ENCODE measurements at places on chromosomes 6 and 20. TPM values are rescaled to one million over a fixed set of nuclear protein-coding genes. Genes with fewer than 3 reads are reported as not detected.

GRCh38 chr20:61682996-61683681 is 382.5 kb downstream of the TAF4 start:
- DNase-seq = no peak

GRCh38 chr6:7568021-7568420 is 22.0 kb upstream of the SNRNP48 start:
- no peak for DNase-seq

DNA sequence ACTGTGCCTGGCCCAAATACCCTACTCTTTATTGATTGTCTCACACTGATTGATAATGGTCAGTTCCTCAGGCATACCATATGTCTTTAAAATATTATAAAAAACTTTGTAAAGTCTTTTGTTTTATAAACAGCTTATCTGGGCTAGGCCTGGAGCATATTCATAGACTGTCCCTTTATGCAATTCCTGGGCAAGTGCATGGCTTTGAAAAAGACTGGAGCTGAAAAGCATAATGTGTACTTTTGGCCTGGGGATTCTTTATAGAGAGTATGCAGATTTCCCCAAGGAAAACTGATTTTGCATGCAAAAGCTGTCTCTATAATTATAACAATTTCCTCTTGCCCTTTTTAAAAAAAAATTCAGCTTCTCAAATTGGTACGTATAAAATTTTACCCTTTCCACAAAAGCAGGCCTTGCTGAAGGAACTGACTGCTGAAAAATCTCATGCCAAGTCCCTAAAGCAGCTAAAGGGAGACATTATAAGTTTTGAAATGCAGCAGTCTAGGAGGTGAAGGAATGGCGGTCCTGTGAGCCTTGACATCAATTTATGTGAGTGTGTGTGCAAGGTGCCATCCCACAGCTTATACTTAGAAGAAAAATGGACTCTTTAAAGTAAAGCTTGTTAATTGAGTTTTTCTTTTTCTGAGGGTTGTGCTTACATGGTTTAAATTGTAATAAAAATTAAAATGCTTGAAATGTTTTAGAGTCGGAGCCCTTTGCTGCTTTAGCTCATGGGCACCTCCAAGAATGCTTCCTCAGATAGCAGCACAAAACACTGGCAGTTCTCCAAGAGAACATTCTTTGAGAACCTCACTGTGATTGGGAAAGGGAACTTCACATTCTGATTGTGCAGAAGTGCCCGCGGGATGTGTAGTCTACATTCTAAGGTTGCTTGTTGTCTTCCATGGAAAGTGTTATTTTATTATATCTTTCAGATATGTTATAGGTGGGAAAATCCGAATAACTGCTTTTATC is 43.9 kb downstream of the PLCB4 start:
- no peak for DNase-seq

GRCh38 chr6:114342086-114342825 is 567 bp downstream of the HS3ST5 start:
- peak; percentile 16 for DNase-seq

- DNase-seq = no peak
Observed at GRCh38 chr6:111599259-111599658, 6.4 kb downstream of the TRAF3IP2 start.

GRCh38 chr20:10501402-10501801 is 66.3 kb downstream of the SLX4IP start:
- no peak for DNase-seq

DNA sequence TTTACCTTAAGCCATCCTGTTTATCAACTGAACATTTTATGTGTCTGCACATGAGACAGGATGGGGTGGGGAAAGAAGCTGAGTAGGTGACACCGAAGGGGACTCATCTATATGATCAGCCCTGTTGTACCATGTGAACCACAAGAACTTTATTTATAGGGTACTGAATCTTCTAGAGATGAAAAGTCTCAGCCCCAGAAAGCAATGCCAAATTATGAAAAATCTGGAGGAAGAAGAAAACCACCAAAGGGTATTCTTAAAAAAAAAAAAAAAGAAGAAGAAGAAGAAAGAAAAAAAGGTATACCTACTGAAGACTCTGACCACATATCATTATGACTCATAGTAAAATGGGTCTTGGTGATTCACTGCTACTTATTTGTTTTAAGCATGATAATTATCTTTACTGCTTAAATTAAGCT is 39.8 kb upstream of the HBS1L start:
- DNase-seq = no peak

- no peak for DNase-seq
Observed at GRCh38 chr20:49248301-49248700, 29.1 kb downstream of the DDX27 start.

DNA sequence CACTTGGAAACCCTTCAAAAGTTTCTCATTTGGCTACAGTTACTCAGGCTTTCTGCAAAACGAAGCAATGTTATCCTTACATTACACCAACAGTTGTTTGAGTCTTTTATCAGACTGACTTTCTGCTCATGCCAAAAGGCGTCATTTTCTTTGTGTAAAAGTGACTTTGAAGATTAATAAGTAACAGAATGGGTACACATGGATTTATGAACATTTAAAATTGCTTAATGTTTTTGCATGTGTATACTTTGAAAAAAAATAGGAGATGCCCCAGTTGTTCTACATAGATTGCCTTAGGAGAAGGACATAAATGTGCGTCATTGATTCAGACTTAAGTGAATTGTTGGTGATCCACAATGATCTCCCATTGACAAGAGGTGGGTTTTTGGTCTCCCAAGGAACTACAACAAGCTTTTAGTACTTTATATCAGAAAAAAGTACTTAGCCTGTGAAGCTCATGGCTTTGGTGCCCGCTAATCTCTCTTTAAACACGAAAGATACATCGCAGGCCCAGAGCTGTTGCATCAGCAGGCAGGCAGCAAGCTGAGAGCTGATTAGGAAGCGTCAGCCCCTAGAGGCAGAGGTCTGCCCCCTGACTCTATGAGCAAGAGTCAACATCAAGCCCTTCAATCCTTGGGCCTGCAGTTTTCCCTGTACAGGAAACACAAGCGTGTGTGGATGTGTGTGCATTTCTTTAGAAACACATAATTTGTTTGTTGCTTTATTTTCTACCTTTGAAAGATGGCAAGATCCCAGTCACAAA is 45.9 kb downstream of the SLC22A3 start:
- no peak for DNase-seq

GRCh38 chr6:67141005-67141404 is 1434.0 kb upstream of the EYS start:
- DNase-seq = no peak

Gene TRIM15
- not detected for total RNA-seq

Gene KIAA0408
- total RNA-seq = 1.8 TPM

Gene EPPIN
- not detected for total RNA-seq

Gene CLPSL1
- total RNA-seq = not detected

Gene PDE10A
- 189 TPM for total RNA-seq

Gene BEND6
- total RNA-seq = 1.2 TPM

Gene HCRTR2
- not detected for total RNA-seq

Gene NHLRC1
- total RNA-seq = 4.3 TPM

Gene GCNT2
- total RNA-seq = 1.5 TPM
